Hippocampal formation (tissue), 2 donors: ENCODE measurements at places on chromosomes 7 and 10.

DNA sequence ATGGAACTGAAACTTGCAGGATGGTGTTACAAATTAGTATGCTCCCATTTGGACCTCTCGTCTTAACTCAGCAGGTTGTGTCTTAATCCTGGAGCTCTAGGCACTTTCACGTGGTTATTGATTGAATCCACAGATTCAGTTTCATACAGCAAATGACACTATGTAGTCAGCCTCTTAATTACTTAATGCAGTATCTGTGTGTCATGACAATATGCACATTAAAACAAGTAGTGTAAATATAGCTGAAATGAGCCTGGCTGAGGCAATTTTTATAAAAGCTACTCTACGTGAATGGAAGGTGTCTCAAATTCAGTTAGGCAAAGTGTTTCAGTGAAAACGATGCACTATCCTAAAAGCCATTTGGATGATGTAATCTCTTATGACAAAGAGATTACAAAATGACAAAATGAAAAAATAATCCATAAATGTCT, 86.8 kb downstream of the CD36 start:
- DNase-seq = no peak

GRCh38 chr7:9391221-9391620, 957.8 kb downstream of the NXPH1 start:
- no peak for DNase-seq

GRCh38 chr10:76202777-76203176, 771.4 kb downstream of the LRMDA start:
- no peak for DNase-seq

- no peak for DNase-seq
Measured at GRCh38 chr10:130808243-130808642, 503.3 kb downstream of the TCERG1L start.

DNA sequence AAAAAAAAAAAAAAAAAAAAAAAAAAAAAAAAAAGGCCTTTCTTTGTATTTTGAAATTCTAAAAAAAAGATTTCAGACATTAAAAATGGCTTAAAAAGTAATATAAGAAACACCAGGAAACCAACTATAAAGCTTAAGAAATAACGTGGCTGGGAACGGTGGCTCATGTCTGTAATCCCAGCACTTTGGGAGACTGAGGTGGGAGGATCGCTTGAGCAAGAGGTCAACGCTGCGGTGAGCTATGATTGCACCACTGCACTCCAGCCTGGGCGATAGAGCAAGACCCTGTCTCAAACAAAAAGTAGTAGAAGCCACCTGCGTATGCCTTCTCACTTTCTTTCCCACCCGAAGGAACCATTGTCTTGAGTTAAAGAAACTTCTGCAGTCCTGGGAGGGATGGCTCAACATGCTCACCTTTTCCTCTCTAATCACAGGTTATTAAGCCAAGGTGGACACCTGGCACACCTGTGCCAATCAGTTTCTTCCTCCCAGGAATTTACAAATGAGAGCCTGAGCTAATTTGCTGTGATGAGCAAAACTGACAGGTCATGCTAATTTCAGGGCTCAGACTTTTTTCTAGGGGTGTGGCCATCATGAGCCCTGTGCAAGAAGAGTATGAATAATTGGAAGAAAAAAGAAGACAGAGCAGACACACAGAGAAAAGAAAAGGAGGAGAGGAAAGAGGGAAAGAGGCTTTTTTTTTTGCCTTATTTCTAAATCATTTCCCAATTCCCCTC, 72.0 kb upstream of the PARD3 start:
- DNase-seq = no peak

GRCh38 chr7:40922316-40922670, 780.6 kb downstream of the INHBA start:
- no peak for DNase-seq

- DNase-seq = no peak
Measured at GRCh38 chr10:52674474-52674873, 98.1 kb downstream of the MBL2 start.

DNA sequence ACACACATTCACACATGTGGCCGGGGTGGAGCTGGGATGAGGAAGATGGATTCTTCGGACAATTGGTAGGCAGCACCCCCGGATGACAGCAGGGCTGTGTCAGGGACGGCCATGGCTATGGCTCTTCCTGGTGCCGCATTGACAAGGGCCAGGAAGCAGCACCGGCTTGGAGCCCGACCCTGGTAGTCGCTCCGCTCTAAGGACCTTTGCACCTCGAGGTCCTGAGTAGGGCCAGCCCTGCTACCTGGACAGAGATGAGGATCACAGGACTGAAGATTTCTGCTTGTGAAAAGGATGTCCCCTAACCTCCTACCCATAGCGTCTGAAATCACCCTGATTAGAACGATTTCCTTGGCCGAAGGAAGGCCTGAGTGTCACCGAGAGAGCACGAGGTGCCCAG, 134.1 kb downstream of the ADARB2 start:
- DNase-seq = no peak

GRCh38 chr10:103772096-103772845, 83.1 kb downstream of the SH3PXD2A start:
- DNase-seq = no peak

- DNase-seq = no peak
Measured at GRCh38 chr10:30999070-30999712, 32.5 kb downstream of the ZNF438 start.

DNA sequence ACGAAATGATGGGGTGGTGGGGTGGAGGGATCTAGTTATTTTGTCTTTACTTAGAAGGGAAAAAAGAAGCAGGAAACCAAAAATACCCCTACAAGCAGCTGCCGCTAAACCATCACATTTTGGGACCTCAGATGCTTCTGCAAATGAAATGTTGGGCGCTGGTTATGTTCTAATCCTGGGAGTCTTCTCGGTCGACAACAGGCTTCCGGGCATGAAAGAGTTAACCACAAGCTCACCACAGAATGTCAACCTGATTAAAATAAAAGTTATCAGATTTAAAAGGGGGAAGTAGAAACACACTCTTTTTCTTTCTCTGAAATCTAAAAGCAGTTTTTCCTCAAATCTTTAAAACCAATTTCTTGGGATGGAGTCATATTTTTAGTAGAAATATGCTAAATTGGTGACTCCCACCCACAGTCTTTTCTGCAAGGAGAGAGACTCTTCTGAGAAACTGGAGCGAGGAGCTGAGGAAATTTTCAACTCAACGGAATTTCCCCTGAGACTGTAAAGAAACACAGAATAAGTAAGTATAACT, 16.8 kb downstream of the IL2RA start:
- no peak for DNase-seq

GRCh38 chr10:73647211-73647874, 6.1 kb upstream of the MYOZ1 start:
- DNase-seq = peak; percentile 40

DNA sequence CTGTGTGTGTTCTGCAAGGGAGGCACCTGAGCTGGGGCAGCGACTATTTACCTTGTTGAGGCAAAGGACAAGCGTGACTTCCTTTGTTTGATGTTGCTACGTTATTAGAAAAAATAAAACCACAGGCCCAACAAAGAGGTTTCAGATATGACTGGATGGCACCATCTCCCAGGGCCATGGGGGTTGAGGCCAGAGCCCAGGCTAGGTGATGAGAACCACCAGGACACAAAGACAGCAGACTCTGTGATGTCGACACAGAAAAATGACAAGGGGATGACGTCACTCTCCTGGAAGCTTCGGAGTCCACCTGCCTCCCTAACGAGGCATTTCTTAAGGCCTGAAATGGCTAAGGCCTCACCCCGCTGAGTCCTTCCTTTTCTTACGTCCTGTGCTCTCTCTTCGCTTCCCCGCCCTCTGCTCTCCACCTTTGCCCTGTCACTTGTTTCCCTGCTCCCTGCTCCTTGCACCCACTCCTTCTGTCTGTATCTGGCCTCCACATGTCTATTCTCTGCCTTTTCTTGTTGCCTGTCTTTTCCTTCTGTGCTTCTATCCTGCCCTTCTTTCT, 83.0 kb upstream of the ADRB1 start:
- DNase-seq = no peak
